ENCODE measurements at places on chromosomes 7 and 10. TPM values are rescaled to one million over a fixed set of nuclear protein-coding genes. Genes with fewer than 3 reads are reported as not detected.

- H3K36me3 ChIP-seq, result no peaks in the 10 kb centered on the region
- H3K4me1 ChIP-seq, result peaks cover 5% of the 10 kb centered on the region
- no peak for DNase-seq
- H3K27me3 ChIP-seq, result no peaks in the 10 kb centered on the region
- H3K4me3 ChIP-seq, result no peak overlapping the region
Observed at GRCh38 chr7:47661051-47661714, 79.3 kb upstream of the TNS3 start.

GRCh38 chr10:24251547-24251946 is 42.6 kb downstream of the KIAA1217 start:
- no peak overlapping the region for H3K27ac ChIP-seq
- peaks cover 19% of the 10 kb centered on the region for H3K4me1 ChIP-seq
- no peak overlapping the region for H3K4me3 ChIP-seq
- H3K27me3 ChIP-seq, result no peaks in the 10 kb centered on the region
- no peaks in the 10 kb centered on the region for H3K36me3 ChIP-seq

GTF2IRD2 gene
- total RNA-seq, result 37.2 TPM

- no peaks in the 10 kb centered on the region for H3K4me1 ChIP-seq
- H3K27ac ChIP-seq, result no peak overlapping the region
- no peaks in the 10 kb centered on the region for H3K27me3 ChIP-seq
Observed at GRCh38 chr7:75808106-75808505, 5.5 kb downstream of the CCL24 start.

- DNase-seq, result no peak
- no peak overlapping the region for H3K27ac ChIP-seq
- H3K27me3 ChIP-seq, result no peaks in the 10 kb centered on the region
- peaks cover 4% of the 10 kb centered on the region for H3K4me1 ChIP-seq
Observed at GRCh38 chr10:116069856-116070255, 203.2 kb downstream of the GFRA1 start.

STEAP2 gene
- total RNA-seq, result 31.0 TPM

DNA sequence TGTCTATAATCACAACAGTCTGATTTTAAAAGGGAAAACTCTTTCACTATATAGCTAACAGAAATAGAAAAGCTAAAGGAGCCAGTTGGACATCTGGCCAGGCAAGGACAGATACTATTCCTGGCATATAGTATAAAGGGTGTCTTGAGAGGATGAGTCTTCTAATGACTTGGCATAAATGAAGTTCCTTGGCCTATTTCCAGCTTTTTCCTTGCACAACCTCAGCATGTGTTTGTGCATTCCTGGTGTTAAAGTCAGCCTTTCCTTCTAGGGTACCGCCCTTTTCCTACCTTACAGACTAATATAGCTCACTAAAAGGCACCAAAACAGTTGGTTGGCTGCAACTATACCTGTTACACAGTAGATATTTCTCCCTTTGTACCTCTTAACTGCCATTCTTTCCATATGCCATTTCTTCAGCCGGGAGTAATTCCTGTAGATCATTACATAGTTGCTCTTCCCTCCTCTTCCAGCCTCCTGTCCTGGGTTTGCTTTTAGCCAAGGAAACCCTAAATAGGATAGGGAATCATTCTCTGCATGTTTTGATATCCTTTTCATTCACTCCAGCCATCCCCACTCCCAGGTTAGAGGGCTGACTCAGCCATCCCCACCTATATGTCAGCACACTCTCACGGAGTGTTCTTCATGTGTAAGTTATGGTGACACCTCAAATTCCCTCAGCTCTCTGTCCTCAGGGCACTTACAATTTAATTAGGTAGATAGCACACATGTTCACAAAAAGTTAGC is 102.1 kb upstream of the MDFIC start:
- H3K27ac ChIP-seq, result no peak overlapping the region
- DNase-seq, result no peak
- no peaks in the 10 kb centered on the region for H3K36me3 ChIP-seq
- peaks cover 26% of the 10 kb centered on the region for H3K4me1 ChIP-seq

DNA sequence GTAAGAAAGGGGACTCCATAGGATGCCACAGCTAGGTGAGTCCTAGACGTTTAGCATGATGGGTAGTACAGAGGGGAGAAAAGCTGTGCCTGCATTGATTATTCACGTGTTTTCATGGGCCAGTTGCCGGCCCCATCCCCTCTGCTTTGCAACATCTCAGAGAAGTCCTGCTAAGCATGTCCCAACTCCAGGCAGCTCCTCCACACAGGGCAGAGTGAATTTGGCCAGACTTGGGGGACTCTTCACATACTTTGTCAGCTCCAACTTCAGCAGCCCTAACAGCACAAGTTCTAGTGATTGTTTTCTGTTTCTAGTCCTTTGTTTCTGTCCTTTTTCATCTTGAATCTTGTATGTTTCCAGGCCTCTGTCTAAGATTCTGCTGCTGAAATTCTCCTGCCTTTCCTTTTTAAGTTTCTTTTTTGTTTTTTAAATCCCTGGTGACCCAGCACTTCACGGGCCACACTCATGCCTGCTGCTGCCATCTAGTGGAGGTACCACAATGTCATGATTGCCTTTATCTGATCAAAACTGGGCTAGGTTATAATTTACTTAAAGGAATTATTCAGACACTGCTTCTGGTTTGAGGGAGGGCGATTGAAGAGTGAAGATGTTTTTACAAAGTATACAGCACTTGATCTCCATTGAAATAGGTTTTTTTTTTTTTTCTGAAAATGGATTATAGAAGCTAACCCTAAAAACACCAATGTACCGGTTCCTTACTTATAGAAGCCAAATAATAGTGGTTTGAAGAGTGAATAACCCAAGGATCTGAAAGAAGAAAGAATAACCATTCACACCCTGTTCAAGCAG is 276.9 kb downstream of the CSTF2T start:
- peaks cover 73% of the 10 kb centered on the region for H3K4me1 ChIP-seq
- DNase-seq, result no peak
- peak overlapping the region; percentile 72 for H3K27ac ChIP-seq
- no peaks in the 10 kb centered on the region for H3K27me3 ChIP-seq
- H3K4me3 ChIP-seq, result peak overlapping the region; percentile 34

- no peak overlapping the region for H3K4me3 ChIP-seq
- H3K27ac ChIP-seq, result no peak overlapping the region
- no peaks in the 10 kb centered on the region for H3K36me3 ChIP-seq
- H3K27me3 ChIP-seq, result no peaks in the 10 kb centered on the region
- H3K4me1 ChIP-seq, result no peaks in the 10 kb centered on the region
Observed at GRCh38 chr10:1189166-1190051, 133.2 kb downstream of the WDR37 start.

DNA sequence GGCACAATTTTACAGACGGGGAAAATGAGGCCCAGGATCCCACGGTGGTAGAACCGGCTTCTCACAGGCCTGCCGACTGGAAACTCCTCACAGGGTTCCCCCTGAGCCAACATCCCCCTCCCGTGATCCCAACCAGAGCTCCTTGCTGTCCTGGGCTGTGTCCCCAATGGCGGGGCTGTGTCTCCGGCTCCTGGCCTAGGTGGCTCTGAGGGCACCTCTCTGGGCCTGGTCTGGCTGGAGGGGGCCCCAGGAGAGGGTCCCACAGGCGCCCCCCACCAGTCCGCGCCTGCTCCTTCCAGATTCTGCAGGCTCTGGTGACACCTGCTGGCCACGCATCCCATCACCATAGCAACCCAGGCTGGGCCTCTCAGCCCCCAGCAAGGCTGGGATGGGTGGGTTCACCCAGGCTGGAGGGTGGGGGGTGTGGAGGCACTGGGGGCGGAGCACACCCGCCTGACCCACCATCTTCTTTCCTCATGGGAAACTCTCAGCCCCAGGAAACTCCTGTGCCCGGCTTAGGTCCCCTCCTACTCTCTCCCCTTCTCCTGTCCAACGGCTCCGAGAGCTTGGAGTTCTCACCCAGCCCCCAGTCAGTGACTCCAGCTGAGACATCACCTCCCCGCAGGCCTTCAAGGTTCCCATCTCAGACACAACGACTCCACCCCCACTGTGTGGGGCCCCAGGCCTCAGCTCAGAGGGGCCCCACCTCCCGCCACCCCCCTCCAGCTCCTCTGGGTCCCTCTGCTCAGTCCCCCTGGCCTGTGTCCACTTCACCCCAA is 27.1 kb upstream of the TNRC18 start:
- H3K36me3 ChIP-seq, result no peaks in the 10 kb centered on the region
- no peak overlapping the region for H3K4me3 ChIP-seq
- DNase-seq, result no peak
- H3K4me1 ChIP-seq, result no peaks in the 10 kb centered on the region
- H3K27me3 ChIP-seq, result no peaks in the 10 kb centered on the region

HIP1 gene
- 48.2 TPM for total RNA-seq

MACC1 gene
- total RNA-seq, result 0.14 TPM

DNA sequence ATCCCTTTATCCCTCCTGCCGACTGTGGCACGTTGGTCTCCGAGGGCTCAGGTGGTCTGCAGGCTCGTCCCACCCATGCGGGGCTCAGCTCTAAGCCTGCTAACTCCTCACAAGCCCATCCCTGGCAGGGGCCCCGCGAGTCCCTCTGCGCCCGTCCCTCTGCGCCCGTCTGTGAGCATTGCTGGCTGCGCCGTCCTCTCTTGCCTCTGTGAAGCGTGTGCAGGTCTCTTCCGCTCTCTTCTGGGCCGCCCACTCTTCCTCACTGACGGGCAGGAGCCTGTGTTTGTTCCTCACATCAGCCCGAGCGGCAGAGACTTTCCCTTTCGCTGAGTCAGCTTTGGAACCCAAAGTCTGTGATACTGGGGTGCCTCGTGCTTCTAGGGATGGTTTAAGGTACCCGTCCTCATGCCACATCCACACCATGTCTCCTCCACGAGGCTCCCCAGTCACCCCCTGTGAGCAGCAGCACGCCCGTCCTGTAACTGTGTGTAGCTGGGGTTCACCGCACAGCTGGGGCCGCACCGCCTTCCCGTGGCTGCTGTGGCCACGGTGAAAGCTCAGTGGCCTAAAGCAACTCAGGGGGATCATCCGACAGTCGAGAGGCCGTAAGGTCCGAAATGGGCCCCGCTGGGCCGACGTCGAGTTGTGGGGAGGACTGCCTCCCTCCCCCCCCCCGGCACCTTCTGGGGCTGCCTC is 35.5 kb downstream of the ADGRA1 start:
- no peak overlapping the region for H3K27ac ChIP-seq
- H3K27me3 ChIP-seq, result no peaks in the 10 kb centered on the region
- no peaks in the 10 kb centered on the region for H3K36me3 ChIP-seq

SHTN1 gene
- total RNA-seq, result 13.9 TPM

DNA sequence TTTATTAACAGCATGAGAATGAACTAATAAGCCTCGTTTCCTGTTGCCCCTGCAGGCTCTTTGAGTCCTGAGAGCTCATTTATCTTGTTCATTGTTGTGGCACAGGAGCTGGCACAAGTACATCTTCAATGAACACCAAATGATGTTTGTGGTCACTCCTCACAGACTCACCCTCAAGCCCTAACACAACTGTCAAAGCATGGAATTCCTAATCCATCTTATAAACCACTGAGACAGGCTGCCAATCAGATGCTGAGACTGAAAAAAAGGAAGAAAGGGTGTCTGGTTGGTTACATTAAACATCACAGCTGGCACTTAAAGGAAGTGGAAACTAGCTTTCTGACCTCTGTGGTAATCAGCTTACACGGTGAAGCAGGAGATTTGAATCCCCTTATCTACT is 7.7 kb upstream of the CCDC172 start:
- H3K4me1 ChIP-seq, result no peaks in the 10 kb centered on the region
- H3K36me3 ChIP-seq, result no peaks in the 10 kb centered on the region
- no peaks in the 10 kb centered on the region for H3K27me3 ChIP-seq
- no peak overlapping the region for H3K27ac ChIP-seq
- no peak for DNase-seq

DNA sequence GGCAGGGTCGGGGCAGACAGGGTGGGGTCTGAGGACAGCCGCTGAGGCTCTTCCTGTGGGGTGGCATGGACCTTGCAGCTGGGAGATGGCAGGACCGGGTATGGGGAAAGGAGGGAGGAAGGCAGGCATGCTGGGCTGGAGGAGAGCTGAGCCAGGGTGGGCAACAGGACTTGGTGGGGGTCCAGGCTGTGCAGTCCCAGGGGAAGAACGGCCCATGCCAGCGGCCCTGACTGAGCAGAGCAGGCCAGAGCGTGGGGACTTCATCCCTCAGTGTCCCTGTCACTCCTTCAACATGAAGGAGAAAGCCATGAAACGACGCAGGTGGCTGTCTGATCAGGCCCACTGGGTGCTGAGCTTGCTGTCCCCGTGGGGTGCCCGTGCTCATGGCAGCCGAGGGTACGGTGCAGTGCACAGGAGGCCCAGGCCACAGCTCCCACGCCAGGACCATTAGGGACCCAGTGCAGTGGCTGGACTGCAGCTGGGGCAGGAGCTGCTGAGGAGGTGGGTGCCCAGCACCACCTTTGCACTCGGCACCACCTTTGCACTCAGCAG is 519.6 kb downstream of the PTPRN2 start:
- H3K4me3 ChIP-seq, result no peak overlapping the region
- no peaks in the 10 kb centered on the region for H3K4me1 ChIP-seq
- no peaks in the 10 kb centered on the region for H3K27me3 ChIP-seq
- H3K27ac ChIP-seq, result no peak overlapping the region

GRCh38 chr10:109166935-109167334 is 756.4 kb downstream of the XPNPEP1 start:
- H3K4me1 ChIP-seq, result no peaks in the 10 kb centered on the region
- H3K4me3 ChIP-seq, result no peak overlapping the region
- H3K27ac ChIP-seq, result no peak overlapping the region
- no peaks in the 10 kb centered on the region for H3K36me3 ChIP-seq

OR2A1 gene
- 0.14 TPM for total RNA-seq

C7orf57 gene
- not detected for total RNA-seq

- no peaks in the 10 kb centered on the region for H3K27me3 ChIP-seq
- H3K4me1 ChIP-seq, result no peaks in the 10 kb centered on the region
- no peaks in the 10 kb centered on the region for H3K36me3 ChIP-seq
- H3K4me3 ChIP-seq, result no peak overlapping the region
- H3K27ac ChIP-seq, result no peak overlapping the region
- DNase-seq, result no peak
Observed at GRCh38 chr10:75709245-75709644, 277.8 kb downstream of the LRMDA start.

- H3K36me3 ChIP-seq, result no peaks in the 10 kb centered on the region
- H3K4me1 ChIP-seq, result no peaks in the 10 kb centered on the region
- no peak overlapping the region for H3K27ac ChIP-seq
- no peak overlapping the region for H3K4me3 ChIP-seq
- DNase-seq, result no peak
- H3K27me3 ChIP-seq, result no peaks in the 10 kb centered on the region
Observed at GRCh38 chr7:7751243-7752092, 33.1 kb upstream of the RPA3 start.

TMEM140 gene
- total RNA-seq, result 27.6 TPM

- H3K36me3 ChIP-seq, result no peaks in the 10 kb centered on the region
- H3K27ac ChIP-seq, result no peak overlapping the region
- no peaks in the 10 kb centered on the region for H3K27me3 ChIP-seq
- no peak overlapping the region for H3K4me3 ChIP-seq
- DNase-seq, result no peak
Observed at GRCh38 chr10:118810796-118811505, 56.2 kb upstream of the CACUL1 start.

GRCh38 chr7:104964626-104965236 is 49.3 kb upstream of the KMT2E start:
- DNase-seq, result no peak
- H3K36me3 ChIP-seq, result no peaks in the 10 kb centered on the region
- peaks cover 78% of the 10 kb centered on the region for H3K4me1 ChIP-seq

GRCh38 chr10:24465891-24466818 is 257.2 kb downstream of the KIAA1217 start:
- no peak overlapping the region for H3K27ac ChIP-seq
- H3K4me1 ChIP-seq, result peaks cover 13% of the 10 kb centered on the region
- H3K27me3 ChIP-seq, result no peaks in the 10 kb centered on the region
- DNase-seq, result no peak
